Hypothalamus (tissue), 51 donors: ENCODE measurements at places on chromosomes 11 and 22.

GRCh38 chr11:117908109-117908895, 20.9 kb downstream of the TMPRSS13 start:
- DNase-seq = no peak

GRCh38 chr11:75083217-75083605, 13.5 kb downstream of the OR2AT4 start:
- DNase-seq = no peak

DNA sequence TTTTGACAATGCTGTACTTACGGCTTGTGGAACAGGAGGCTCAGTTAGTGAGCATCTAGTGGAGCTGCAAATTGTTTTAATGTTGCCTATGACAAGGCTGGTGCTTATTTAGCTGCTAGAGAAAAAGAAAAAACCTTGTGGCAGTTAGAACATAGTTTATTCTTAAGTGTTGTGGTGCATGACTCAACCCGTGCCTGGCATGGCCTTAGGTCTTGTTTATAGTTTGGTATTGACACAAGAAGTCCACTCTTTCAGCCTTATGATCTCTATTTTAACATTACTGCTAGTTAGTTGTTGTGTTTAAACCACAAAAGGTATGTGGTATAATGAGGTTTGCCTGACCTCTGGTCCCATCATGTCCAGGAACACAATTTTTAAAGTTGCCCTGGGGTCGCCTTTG, 744.6 kb downstream of the FAM181B start:
- no peak for DNase-seq

GRCh38 chr11:30483056-30483455, 103.1 kb downstream of the MPPED2 start:
- DNase-seq = no peak

- no peak for DNase-seq
Observed at GRCh38 chr11:112394304-112394703, 133.6 kb upstream of the PLET1 start.

DNA sequence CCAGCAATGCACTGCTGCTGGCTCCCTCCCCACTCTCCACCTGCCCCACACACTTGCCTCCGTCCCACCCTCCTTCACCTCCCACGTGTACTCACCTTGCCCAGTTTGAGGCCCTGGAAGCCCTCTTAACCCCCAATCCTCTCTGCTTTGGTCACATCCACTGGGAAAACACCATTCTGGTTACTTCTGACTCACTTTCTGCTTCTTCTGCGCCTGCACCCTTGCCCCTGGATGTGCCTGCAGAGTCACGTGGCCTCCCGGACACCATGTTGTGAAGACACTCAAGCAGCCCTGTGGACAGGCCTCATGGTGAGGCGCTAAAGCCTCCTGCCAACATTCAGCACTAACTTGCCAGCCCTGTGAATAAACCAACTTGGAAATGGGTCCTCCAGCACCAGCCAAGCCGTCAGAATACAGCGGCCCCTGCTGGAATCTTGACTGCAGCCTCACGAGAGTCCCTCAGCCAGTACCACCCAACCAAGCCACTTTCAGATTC, 2.6 kb upstream of the NAALADL1 start:
- DNase-seq = no peak

GRCh38 chr11:65454311-65454695, 31.7 kb downstream of the NEAT1 start:
- no peak for DNase-seq

DNA sequence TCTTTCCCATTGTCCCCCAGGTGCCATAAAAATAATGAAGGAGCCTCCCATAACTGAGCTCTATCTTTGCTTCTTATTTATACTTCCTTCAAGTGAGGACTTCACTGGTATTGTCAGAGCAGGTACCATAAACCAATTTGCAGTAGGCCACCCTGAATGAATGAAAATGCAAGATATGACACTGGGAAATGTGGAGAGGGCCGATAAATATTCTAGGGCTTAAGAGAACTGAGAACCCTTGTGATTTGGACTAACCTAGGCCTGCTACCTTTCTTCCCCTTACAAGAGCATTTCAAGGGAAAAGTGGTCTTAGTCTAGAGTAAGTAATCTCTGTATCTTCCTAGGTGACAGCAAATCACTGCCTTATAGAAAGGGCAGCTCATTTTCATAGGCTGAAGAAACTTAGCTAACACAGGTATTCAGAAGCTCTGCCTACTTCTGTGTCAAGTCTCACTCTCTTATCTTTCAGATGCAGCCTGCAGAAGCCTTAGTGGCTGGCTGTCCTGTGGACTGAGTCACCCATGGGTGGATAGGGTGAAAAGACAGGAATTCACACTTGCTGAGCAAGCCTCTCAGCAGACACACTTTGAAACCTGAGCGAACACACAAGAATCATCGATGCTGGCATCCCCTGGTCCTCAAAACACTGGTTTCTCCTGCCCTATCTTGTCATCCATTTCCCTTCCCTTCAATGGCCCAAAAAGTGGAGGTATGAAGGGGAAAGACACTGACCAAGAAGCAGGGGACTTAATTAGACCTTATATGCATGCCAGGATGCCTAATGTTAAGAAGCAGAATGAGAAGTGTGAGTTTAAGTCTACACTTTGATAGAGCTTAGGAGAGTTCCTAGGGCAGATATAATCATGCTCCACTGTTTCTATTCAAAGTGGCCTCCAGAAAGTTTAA, 15.2 kb downstream of the NRIP3 start:
- no peak for DNase-seq

- peak; percentile 68 for DNase-seq
Observed at GRCh38 chr11:72724851-72725723, 27.1 kb downstream of the ARAP1 start.

DNA sequence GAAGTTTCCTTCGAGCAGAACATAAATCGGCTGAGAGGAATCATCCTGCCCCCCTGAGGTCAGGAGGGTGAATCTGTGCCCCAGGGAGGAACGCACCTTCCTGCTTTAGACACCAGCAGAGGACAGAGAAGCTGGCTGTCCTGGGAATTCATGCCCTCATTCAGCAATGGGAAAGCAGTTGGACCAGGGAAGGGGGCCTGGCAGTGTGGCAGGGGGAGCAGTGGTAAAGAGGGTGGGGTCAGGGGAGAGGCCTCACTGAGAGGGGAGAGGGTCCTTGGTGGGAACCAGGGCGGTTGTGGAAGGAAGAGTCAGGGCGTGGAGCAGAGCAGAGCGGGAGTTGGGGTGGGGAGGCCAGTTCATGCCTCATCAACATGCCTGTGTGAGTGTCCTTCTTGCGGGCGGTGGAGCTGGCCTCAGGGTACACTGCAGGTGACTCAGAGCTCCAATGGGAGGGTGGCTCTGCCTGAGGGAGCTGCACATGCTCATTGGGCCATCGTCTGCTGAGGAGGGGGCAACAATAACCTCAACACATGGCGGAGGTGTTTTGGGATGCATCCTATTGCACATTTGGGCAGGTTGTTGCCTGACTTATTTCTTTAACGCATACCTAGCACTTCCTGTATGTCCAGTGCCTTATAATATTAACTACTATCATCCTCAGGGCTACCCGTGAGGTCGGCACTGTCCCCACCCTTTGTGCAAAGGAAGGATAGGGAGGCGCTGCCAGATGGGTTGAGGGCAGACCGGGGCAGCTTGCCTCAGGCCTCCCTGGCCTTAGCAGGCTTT, 23.2 kb downstream of the MED15 start:
- DNase-seq = no peak

DNA sequence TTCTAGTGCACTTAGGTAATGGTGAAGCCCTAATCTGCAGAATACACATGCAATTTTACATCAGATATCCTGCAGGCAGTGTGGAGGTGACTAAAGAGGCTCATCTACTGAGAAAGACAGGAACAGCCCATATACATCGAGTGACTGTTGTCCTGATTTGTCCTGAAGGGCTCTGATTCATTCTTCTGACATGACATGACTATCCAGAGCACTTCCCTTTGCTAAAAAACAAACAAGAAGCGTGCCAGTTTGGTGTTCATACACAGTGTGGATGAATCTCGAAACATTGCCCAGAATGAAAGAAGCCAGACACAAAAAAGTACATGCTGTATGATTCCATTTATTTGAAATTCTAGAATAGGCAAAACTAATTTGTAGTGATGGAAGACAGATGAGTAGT, 48.0 kb upstream of the AMPD3 start:
- DNase-seq = no peak

- DNase-seq = no peak
Observed at GRCh38 chr11:27718346-27718862, 18.1 kb upstream of the BDNF start.

DNA sequence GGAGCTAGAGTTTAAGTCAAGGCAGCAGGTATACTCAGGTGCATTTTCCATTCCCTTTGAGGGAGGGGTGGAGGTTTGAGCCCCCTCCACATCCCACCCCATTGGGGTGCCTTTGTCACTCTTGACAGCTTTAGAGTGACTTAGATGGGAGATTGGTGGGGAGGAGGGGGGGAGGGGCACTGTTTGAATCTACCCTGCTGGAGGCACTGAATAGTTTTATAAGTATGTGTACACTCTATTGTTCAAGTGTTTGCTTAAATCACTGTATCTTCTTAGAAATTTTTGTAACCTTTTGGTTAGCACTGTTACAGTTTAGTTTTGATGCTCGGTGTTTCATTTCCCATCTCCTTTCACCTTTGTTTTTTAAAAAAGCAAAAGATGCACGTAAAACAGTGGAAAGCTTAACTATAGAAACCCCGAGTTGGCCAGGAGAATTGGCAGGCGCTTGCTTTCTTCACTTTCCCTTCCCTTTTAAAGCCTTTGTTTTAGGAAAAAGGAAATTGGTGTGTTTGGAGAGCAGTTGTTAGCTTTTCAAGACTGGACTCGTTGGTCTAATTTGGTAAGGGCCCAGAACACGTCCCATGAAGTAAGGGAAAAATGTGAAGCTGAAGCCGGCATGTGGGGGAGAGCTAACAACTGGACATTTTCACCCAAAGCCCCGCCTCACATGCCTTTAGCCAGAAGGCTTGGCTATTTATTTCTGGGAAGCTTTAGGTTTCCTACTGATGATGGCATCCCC, 42.8 kb downstream of the TNRC6B start:
- DNase-seq = no peak

GRCh38 chr11:82557274-82557673, 176.4 kb downstream of the FAM181B start:
- no peak for DNase-seq

GRCh38 chr22:38824585-38824984, 19.2 kb downstream of the NPTXR start:
- DNase-seq = no peak

- no peak for DNase-seq
Observed at GRCh38 chr11:35239471-35240075, 100.6 kb downstream of the CD44 start.

DNA sequence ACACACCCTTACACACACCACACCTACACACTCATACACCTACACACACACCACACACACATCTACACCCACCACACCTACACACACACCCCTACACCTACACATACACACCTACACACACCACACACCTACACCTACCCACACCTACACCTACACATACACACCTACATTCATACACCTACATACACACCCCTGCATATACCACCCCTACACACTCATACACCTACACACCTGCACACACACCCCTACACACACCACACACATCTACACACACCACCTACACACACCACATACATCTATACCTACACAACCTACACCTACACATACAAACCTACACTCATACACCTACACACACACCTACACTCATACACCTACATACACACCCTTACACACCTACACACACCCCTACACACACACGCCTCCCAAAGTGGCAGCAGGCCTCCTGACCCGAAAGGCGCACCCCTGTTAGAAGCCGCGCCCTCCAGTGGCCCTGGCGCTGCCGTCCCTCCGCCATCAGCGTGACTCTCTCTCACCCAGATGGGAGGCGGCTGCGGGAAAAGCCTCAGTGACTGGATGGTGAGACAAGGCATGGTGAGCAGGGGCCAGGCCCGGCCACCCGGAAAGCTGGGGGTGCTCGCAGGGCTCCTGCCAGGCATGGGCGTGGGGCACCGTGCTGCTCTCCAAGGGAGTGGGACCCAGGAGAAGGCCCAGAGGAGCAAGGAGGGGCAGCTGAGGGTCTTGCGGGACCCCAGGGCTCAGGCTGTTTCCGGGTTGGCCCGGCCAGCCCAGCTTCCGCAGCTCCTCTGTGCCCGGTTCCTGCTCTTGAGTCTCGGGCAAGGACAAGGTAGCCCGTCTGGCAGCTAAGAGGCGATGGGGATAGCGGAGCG, 37.0 kb upstream of the HMOX1 start:
- DNase-seq = no peak

DNA sequence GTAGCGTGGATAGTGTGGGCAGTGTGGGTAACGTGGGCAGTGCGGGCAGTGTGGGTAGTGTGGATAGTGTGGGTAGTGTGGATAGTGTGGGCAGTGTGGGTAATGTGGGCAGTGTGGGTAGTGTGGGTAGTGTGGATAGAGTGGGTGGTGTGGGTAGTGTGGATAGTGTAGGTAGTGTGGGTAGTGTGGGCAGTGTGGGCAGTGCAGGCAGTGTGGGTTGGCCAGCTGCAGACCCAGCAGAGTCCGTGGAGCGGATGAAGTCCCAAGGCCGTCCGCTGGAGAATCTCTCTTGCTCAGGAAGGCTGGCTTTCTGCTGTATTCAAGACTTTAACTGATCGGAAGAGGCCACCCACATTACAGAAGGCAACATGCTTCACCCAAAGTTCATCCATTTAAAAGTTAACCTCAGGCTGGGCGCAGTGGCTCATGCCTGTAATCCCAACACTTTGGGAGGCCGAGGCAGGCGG, 26.1 kb upstream of the KRTAP5-6 start:
- no peak for DNase-seq

GRCh38 chr11:35126000-35126878, 12.7 kb upstream of the CD44 start:
- DNase-seq = no peak

DNA sequence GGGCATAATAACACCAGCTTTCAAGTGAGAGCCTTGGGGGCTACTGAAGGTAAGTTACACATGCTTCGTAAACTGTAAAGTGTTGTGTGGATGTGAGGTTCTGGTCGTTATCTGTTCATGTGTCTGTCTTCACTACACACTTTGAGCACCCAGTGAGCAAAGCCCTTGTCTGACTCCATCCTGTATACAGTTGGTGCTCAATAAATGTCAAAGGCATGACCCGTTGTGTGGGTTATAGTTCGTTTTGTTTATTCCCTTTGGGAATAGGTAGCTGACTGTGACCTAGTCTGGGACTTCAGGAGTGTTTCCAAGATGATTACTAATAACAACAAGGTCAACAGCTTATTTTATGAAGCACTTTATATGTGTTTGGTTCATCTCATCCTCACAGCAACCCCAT, 146.9 kb downstream of the MIAT start:
- DNase-seq = no peak

- DNase-seq = no peak
Observed at GRCh38 chr11:130456286-130456685, 7.8 kb downstream of the ADAMTS15 start.

- no peak for DNase-seq
Observed at GRCh38 chr11:94450048-94450447, 43.6 kb downstream of the MRE11 start.
